ENCODE measurements at places on chromosomes 7 and 10.

DNA sequence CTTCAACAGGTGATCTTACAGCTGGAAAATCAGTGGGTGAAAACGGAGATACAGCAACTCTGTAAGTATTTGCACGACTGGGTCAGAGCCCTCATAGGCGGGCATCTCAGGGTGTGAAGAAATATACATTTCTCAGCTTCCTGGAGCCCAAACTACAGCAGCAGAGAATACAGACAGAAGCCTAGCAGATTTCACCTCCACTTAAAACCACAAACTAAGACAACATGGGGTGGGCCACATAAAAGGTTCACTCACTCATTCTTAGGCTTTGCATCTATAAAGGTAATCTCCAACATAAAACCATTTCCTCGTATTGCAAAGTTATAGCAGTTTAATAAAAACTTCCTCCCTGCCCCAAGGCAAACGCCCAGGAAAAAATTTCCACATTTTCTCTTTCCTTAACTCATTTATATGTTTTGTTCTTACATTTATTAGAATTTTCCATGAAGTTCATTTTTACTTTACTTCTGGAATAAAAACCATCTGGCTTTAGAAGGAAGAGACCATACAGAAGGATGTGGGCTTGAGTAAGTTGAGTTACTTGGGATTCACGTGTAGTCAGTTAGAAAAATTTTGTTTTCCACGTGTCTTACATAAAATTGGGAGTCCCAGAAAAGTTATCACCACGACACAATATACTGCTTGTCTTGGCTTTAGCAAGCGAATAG lies 327.1 kb downstream of the FRMD4A start:
- DNase-seq, result no peak

GRCh38 chr7:47663851-47664250 lies 81.9 kb upstream of the TNS3 start:
- no peak for DNase-seq

GRCh38 chr7:75658802-75659201 lies 79.9 kb downstream of the HIP1 start:
- DNase-seq, result no peak

- DNase-seq, result no peak
These were observed 26.9 kb downstream of the BAG3 start for GRCh38 chr10:119677904-119678755.

DNA sequence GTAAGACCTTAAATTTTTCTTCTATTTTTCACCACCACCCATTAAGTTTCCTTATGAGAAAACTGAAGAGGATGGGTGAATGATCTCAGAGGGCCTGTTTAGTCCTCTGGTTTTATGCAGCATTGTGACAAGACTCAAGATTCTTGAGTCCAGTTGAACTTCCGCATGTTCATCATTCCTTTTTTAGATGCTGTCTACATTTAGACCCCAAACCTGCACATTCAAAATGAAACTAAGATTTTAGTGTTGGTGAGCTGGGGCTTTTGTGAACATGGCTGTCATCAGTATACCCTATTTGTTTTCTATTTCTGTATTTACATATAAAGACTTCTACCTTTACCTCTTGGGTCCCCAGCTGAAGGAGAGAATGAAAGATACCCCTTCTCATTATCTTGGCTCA lies 31.1 kb downstream of the NET1 start:
- no peak for DNase-seq

All from T-cell (primary cell).